ENCODE measurements at places on chromosomes 1 and 21.

GRCh38 chr21:36096398-36097290 is 26.8 kb downstream of the CBR1 start:
- DNase-seq, result no peak

- DNase-seq, result no peak
These were observed 19.2 kb downstream of the TUT4 start for GRCh38 chr1:52533713-52534112.

- DNase-seq, result no peak
These were observed 38.8 kb downstream of the DNASE2B start for GRCh38 chr1:84436876-84437655.

DNA sequence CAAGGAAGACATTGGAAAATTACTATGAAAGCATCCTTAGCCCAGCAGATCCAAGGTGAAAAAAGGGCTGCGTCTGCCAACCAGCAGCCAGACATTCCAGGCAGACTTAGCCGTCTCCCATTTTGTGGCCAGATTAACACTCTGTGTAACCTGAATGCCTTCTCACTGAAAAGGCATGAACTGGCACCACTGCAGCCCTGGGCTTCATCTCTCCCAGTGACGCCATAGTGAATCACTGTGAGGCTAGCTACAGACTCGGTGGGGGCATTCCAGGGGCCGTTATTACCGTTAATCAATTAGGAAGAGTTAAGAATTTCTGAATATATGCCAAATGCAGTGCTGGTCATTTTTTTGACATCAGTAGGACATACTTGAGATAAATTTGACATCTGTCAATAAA is 627.4 kb downstream of the LMO4 start:
- peak; percentile 100 for DNase-seq

GRCh38 chr21:38242061-38242460 is 14.7 kb upstream of the KCNJ15 start:
- no peak for DNase-seq

DNA sequence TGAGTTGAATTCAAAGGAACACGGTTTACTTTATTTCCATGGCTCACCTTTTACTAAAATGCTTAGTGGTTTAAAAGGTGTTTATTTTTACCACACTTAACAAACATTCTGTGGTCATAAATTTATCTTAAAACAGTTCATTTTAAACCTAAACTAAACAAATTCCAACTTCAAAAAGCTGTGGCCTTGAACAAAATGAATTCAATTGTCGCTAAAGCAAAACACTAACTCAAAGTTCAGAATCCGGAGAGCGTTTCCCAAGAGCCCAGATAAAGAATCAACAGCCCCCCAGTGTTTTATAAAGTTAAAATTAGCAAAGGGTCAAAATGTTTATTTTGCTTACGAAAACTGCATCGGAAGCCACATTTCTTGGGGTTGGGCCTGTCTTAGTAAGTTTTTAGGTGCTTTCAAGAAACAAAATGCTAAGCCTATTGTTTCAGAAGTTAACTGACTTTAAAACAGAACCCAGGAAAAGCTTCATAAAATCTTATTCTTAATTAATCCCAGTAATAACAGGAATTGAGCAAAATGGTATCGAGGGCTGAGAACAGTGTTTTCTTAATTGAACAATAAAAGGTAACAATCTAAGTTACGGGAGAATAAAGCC is 1.3 kb downstream of the PUM1 start:
- DNase-seq, result no peak

DNA sequence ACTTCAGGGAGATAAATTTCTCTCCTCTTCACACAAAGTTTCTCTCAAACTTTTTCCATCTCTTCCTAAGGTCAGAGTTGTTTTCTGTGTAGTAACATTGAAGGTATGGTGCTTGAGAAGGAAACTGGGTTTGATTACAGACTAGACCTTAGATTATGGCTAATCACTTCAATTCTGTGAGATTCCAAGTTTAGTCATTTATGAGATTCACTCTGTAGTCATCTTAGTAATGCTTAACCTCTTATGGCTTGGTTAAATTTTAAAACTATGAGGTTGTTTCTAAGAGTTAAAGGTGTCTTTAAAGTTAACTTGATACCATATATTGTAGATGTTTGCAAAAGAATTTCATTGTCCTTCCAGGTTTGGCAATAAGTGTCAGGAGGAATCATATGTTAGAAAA is 1092.2 kb downstream of the KCNT2 start:
- DNase-seq, result peak; percentile 24

DNA sequence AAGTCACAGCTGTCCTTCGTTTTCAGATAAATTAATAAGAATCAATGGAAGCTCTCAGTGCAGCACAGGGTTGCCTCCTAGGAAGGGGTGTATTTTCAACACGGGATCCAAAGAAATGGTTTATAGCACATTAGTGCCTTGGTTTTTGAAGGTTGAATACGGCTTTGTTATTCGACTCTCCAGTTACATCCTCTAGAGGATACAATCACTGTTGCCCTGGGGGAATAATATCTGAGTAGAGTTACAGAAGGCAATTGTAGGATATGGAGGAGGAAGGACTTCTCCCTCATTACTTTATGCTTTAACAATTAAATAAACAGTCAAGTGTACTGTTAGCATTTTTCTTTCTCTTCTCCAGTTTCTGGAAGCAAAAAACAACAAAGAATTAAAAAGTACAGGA is 14.3 kb upstream of the ZNF326 start:
- no peak for DNase-seq

Data from fibroblast of skin of right biceps (primary cell).